ENCODE measurements at places on chromosomes 7 and 10.

- peak; percentile 72 for DNase-seq
Measured at GRCh38 chr7:4682621-4683042, 537 bp downstream of the FOXK1 start.

DNA sequence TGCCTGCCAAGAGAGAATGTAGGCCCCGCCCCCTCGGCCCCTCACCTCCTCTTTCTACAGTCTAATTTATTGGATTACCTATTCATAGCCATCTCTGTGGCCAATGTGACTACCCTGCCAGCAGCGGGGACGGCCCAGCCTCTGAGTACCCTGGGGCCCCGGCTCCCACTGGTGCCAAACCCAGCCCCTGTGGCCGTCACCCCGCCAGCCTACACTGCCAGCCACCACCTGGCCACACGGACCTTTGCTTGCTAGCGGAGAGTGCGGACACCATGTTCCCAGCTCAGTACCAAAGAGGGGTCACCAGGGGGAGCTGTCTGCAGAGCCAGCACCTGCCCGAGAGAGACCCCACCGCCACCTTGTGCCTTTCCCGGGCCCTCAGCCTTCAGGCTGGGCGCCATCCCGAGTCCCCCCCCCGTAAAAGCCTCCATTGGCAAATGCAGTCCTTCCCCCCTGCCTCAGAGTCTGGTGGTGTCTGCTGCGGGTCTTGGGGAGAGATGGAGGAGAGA is 511.1 kb downstream of the ZNF37A start:
- DNase-seq: no peak

- peak; percentile 16 for DNase-seq
Measured at GRCh38 chr7:91894781-91895480, 14.4 kb upstream of the MTERF1 start.

- no peak for DNase-seq
Measured at GRCh38 chr7:3648276-3648675, 347.2 kb downstream of the SDK1 start.

DNA sequence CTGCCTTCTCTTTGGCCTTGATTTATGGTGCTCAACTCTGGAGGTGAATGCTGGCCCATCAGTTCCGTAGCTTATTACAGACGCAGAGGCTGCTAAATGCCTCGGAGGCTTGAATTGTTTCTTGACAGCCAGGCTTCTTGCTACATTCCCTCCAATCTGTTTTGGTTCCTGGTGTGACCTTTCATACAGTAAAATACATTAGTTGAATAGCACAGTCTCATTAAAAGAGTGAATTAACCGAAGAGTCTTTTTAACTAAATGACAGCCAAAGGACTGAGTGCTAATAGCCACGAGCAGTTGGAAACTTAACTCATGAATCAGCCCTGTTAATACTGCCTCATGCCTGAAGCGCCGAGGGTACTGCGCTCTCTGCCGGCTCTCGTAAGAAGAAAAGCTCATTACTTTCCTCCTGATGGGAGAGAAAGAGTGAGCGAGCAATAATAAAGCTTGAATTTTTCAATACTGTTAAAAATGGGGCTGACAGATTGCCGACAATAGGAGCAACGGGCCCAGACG is 236.4 kb upstream of the GPR26 start:
- peak; percentile 60 for DNase-seq

Measured in astrocyte of the hippocampus (primary cell).